Activated T-helper 1 cell treated with anti-CD3 and anti-CD28 coated beads, Interleukin-2, amount 50 U/mL, for 16 hours (primary cell): ENCODE measurements at places on chromosomes 2 and 18.

- no peak for DNase-seq
Measured at GRCh38 chr2:219490186-219490585, 8.5 kb upstream of the GMPPA start.

DNA sequence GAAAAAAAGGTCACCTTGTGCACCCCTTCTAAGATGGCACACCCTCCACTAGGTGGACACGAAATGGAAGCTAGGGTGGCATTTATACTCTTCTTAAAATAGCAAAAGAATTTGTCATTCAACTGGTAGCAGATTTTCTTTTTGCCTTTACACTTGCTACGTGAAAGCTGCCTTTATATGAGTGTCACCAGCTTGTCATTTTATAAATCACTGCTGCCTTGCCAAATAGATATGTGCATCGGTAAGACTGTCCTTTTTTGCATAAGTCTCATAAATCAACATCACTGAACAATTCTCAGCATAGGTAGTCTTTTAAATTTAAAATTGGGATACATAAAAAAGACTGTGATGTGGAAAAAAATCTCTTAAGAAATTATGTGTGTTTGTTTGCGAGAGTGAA lies 764.1 kb downstream of the TDRD15 start:
- no peak for DNase-seq

DNA sequence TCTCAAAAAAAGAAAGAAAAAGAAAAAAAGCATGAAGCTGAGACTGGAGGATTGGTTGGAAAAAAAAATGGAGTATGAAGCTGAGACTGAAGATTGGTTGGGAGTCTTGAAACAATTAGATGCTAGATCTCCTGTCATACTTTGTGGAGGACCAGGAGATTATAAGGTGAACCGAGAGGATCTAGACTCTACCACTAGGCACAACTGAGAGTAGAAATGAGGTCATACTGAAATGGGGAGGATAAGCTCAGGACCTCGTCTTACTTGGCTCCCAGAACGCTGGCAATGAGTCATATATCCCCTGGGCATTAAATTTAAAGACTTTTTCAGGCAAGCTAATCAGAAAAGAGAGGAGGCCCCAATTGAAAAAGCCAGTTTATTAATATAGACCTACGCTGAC lies 3.3 kb upstream of the ORC2 start:
- no peak for DNase-seq

- DNase-seq = no peak
Measured at GRCh38 chr2:170324640-170325046, 146.7 kb downstream of the MYO3B start.

GRCh38 chr2:128607440-128607839 lies 288.8 kb upstream of the HS6ST1 start:
- DNase-seq = no peak

- no peak for DNase-seq
Measured at GRCh38 chr2:108835040-108835439, 48.5 kb downstream of the CCDC138 start.

- no peak for DNase-seq
Measured at GRCh38 chr2:231568098-231568784, 24.4 kb upstream of the TEX44 start.

DNA sequence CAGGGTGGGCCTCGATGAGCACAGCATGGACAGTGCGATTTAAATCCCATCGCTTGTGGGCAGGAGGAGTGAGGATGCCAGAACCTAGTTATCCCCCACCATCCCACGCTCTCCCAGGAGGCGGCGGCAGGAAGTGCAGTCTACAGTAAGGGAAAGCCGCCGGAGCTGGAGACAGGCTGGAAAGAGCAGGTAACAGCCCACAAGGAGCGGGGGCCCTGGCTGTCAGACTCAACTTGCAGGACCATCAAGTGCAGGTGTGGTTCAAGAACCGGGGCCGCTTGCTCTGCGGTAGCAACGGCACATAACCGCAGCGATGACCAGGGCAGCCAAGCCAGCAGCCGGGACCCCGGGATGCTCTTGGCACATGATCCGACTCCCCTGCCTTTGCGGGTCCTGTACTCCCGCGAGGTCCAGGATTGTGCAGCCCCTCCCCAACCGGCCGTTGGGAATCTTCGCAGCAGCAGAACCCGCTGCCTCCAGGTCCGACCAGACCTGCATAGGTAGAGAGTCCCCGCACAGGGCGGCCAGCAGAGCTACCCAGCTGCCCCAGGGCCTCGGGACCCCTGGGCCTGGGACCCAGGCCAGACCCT lies 82.1 kb downstream of the BIN1 start:
- no peak for DNase-seq

DNA sequence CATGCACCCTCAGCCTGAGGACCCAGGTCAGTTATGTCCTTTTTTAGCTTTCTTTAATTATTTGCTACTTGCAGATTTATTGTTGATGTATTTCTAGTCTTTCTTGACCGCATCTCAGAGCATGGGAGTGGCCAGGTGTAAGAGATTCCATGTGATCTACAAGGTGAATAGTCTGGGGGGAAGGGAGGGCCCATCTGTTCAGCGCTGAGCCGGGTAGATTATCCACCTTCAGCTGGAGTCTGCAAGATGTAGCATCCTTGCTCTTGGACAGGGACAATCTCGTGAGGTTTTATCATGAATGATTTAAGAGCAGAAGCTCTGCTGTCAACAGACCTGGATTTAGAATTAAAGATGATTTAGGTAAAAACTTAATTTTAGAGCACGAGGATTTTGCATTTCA lies 12.0 kb upstream of the DGKD start:
- DNase-seq = no peak

DNA sequence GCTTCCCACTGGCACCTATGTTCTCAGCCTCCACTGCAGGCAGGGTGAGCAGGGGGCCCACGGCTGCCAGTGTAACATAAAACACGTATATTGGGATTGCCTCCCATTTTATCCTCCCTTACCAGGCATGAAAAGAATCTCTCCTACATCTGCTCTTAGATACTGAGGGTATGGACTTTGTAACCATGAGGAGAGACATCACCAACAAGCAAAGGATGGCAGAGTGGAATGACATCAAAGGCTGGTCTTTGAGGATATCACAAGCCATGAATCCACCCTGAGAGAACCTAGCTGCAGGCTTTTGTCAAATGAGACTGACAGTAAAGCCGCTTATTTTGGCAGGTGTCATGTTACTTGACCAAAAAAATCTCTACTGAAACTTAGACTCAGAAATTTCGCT lies 7.4 kb downstream of the NPHP1 start:
- DNase-seq = no peak

GRCh38 chr2:206020171-206020570 lies 65.8 kb downstream of the INO80D start:
- DNase-seq = no peak
